ENCODE measurements at places on chromosomes 7 and 10.

GRCh38 chr10:95506056-95506737 lies 55.0 kb downstream of the SORBS1 start:
- no peak for DNase-seq

DNA sequence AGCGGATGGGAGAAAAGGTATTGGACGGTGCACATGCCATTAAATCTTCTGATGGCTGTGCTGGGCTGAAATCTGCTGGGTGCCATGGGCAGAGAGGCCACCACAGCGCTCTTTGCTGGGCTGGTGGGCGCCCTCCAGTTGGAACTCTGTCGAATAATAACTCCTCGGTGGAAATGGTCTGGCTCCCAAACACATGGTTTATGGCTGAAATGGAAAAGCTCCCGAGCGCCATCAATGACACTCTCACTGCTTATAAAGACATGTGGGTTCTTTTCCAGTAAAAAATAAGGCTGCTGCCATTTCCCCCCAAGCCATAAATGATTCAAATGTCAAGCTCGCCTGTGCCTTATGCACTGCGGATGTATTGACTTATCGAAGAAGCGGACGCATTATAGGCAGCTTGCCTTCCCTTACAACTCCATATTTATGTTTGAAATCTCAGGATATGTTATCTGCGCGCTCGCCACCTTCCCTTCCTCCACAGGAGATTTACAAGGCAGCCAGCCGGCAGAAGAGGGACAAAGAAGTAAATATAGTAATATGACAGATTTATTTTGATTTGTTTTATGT lies 239.0 kb upstream of the MKI67 start:
- no peak for DNase-seq

GRCh38 chr10:10818082-10818481 lies 199.6 kb upstream of the CELF2 start:
- DNase-seq: no peak

DNA sequence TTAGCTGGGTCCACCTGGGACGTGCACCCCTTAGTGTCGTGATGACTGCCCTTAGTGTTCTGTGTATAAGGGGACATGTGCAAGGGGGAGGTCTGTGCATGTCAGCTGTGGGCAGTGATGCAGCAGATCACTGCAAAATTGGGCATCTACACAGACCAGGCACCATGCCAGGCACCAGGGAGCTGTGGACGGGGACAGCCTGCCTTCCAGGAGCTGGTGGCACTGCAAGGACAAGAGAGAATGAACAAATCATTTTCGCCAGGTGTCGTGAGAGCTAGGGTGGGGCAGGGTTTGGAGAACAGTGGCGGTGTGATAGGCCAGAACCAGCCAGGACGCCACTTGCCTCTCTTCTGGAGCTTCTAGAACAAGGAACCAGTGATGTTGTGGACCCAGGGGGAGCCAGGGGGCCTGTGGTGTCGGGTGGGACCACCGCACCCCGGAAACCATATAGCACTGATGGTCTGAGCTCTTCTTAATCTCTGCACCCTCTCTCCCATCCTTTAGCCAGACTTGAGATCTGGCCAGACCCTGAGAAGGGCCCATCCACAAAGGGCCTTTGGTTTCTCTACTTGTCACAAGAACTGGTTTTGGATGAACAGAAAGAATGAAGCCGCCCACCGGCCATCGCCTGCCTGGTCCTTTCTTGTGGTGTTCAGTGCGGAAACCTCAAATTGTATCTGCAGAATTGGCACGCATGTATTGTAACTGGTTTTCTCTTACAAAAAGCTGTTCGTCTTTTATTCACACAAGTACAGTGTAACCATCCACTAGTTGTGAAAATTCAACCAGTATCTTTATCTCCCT lies 30.7 kb downstream of the PRF1 start:
- no peak for DNase-seq

DNA sequence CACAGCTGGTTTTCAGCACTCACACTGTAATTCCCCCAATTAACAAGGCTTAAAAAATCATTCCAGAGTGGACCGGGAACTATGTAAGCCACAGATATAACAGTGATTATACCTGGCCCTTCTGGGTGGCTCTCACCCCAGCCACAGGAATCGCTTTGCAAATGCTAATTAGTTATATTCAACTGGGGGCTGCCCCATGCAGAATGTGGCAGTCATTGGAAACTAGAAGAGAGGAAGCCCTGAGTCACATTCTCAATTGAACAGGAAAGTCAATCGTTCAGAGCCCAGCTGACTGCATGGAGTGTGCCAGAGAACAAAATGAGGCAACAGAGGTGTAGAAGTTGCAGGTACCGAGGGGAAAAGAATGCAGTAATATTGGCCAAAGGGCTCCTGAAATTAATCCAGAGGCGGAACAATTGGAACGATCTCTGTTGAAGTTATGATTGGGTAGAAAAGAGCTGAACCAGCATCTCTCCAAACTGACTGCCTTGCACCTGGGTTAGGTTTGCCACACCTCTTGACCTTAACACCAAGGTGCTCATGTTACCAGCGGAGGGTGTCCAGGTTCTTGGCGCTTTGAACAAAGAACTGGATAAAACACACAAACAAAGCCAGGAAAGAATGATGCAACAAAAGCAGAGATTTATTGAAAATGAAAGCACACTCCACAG lies 909.7 kb upstream of the AUTS2 start:
- no peak for DNase-seq

GRCh38 chr7:143516981-143517380 lies 39.3 kb downstream of the TAS2R41 start:
- no peak for DNase-seq

DNA sequence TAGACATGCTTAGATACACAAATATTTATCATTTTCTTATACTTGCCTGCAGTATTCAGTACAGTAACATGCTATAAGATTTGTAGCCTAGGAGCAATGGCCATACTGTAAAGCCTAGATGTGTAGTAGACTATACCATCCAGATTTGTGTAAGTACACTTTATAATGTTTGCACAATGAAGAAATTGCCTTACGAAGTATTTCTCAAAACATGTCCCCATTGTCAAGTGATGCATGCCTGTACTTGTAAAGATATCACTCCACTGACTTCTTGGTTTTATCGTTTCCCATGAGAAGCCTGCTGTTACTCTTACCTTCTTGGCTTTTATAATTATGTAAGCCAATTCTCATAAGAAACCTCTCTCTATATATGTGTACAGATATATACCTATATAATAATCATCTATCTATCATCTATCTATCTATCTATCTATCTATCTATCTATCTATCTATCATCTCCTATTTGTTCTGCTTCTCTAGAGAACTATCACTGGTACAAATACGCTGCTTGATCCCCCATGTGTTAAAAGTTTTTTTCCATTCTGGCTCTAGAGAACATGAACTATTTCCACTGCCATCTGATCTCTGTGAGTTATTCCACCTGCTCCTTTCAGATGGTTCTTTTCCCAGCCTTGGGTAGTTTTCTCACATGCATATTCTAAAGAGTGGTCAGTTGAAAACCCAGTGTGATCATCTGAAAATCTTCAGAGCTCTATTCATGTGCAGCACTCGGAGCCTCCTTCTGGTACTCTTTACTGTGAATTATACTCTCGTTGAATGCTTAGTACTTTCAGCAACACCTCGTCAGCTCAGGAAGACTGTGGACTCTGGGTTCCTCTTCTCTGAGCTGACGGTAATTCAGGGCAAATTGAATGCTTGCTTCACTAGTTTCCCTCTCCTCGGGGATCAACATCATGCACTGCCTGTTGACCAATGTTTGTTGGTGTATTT lies 14.5 kb upstream of the VCL start:
- no peak for DNase-seq

- DNase-seq: no peak
Observed at GRCh38 chr10:111379534-111380187, 302.8 kb downstream of the ADRA2A start.
